ENCODE measurements at places on chromosomes 6 and 20.

DNA sequence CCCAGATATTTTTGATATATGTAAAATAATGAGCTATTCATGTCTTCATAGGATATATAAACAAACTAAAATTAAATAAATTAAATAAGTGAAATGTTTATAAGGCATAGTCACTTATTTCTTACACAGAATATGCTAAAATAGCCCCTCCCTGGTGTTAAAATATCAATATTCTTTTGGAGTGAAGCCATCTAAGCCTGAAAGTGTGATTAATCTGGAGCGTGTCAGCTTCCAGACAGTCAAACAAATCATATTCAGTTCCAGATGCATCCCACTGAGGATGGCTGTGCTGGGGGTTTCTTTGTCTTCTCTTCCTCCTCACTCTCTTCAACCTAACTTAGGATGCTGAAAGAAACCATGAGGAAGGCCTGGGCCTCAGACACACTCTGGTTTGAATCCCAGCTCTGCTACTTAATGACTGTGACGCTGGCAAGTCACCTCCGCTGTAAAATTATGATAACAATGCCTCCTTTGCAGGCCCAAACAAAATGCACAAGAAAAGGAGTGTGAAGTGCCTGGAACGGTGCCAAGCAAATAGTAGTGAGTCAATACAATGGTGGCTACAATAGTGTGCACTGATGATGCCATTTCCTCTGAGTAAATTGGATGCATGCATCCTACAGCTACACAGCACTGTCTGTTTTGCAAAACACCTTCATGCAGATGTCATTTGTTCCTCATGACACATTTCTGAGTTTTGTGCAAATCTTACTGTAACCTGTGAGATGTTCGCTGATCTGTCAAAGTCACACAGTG, 161.4 kb downstream of the FOXC1 start:
- no peak overlapping the region for H3K4me3 ChIP-seq
- no peak overlapping the region for H3K27ac ChIP-seq
- H3K27me3 ChIP-seq = no peaks in the 10 kb centered on the region
- no peaks in the 10 kb centered on the region for H3K36me3 ChIP-seq
- DNase-seq = no peak
- peaks cover 12% of the 10 kb centered on the region for H3K4me1 ChIP-seq

DNA sequence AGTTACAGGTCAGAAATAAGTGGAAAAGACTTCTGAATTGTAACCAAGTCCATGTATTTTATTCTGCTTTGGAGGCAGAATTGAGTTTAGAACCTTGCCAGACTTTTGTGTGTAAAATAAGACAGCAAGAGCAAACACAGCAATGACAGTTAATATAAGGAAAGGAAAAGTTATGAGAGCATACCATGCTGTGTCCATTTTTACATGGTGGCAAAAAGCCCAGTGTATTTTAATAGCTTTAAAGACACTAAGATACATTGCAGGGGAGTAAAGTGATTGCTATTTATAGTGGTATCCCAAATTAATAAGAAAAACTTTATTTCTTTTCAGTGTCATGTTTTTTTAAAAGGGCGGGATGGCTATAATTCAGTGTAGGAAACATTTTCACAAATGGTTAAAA, 45.2 kb downstream of the CDC5L start:
- H3K4me1 ChIP-seq = no peaks in the 10 kb centered on the region
- no peak overlapping the region for H3K4me3 ChIP-seq
- DNase-seq = no peak
- H3K36me3 ChIP-seq = no peaks in the 10 kb centered on the region
- H3K27me3 ChIP-seq = no peaks in the 10 kb centered on the region

GRCh38 chr6:42193491-42193894, 1.3 kb downstream of the GUCA1B start:
- H3K27me3 ChIP-seq = peaks cover 3% of the 10 kb centered on the region
- H3K4me3 ChIP-seq = no peak overlapping the region
- H3K4me1 ChIP-seq = no peaks in the 10 kb centered on the region
- H3K27ac ChIP-seq = no peak overlapping the region
- no peak for DNase-seq

GRCh38 chr6:6524951-6525350, 63.6 kb upstream of the LY86 start:
- H3K27ac ChIP-seq = no peak overlapping the region
- peaks cover 3% of the 10 kb centered on the region for H3K27me3 ChIP-seq
- H3K4me1 ChIP-seq = peaks cover 3% of the 10 kb centered on the region
- peaks cover 2% of the 10 kb centered on the region for H3K36me3 ChIP-seq

- H3K4me3 ChIP-seq = no peak overlapping the region
- H3K27me3 ChIP-seq = peaks cover 1% of the 10 kb centered on the region
- H3K36me3 ChIP-seq = peaks cover 11% of the 10 kb centered on the region
- H3K27ac ChIP-seq = no peak overlapping the region
Measured at GRCh38 chr6:155036907-155037306, 41.8 kb downstream of the TIAM2 start.

- H3K4me3 ChIP-seq = no peak overlapping the region
- peaks cover 5% of the 10 kb centered on the region for H3K4me1 ChIP-seq
- no peaks in the 10 kb centered on the region for H3K27me3 ChIP-seq
- no peaks in the 10 kb centered on the region for H3K36me3 ChIP-seq
- DNase-seq = no peak
- H3K27ac ChIP-seq = no peak overlapping the region
Measured at GRCh38 chr6:37903351-37904340, 84.1 kb downstream of the ZFAND3 start.

- H3K36me3 ChIP-seq = no peaks in the 10 kb centered on the region
- no peaks in the 10 kb centered on the region for H3K27me3 ChIP-seq
- H3K4me3 ChIP-seq = no peak overlapping the region
Measured at GRCh38 chr6:8342241-8342819, 93.0 kb downstream of the SLC35B3 start.

- H3K27ac ChIP-seq = no peak overlapping the region
- no peak for DNase-seq
- H3K4me1 ChIP-seq = no peaks in the 10 kb centered on the region
- H3K4me3 ChIP-seq = no peak overlapping the region
- H3K36me3 ChIP-seq = no peaks in the 10 kb centered on the region
Measured at GRCh38 chr6:17007749-17008148, 94.1 kb upstream of the STMND1 start.

DNA sequence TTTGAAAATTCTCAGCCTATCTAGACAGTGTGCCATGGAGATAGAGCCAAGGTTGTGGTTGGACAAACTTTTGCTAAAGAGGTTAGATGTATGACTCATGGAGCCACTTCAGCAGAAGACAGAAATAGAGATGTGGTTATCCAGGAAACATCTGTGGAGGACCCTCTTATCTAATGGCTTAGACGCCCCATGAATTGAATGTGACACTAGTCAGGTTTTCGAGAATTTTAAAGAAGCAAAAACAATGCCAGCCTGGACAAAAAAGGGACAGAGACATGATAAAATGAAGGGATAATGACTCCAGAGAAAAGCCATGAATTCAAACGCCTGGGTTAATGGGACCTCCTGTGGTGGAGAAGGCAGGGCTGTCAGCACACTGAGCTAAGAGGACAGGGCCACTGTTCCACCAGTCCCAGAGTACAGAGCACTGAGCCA, 280.5 kb downstream of the CLVS2 start:
- no peak overlapping the region for H3K4me3 ChIP-seq
- H3K27ac ChIP-seq = no peak overlapping the region
- DNase-seq = no peak
- H3K4me1 ChIP-seq = no peaks in the 10 kb centered on the region
- no peaks in the 10 kb centered on the region for H3K27me3 ChIP-seq
- H3K36me3 ChIP-seq = no peaks in the 10 kb centered on the region

- DNase-seq = no peak
- no peak overlapping the region for H3K27ac ChIP-seq
- H3K27me3 ChIP-seq = peaks cover 4% of the 10 kb centered on the region
- H3K36me3 ChIP-seq = peaks cover 4% of the 10 kb centered on the region
- H3K4me3 ChIP-seq = no peak overlapping the region
Measured at GRCh38 chr20:46139908-46140482, 21.9 kb downstream of the CD40 start.

GRCh38 chr6:44270526-44271405, 516 bp downstream of the TMEM151B start:
- peak overlapping the region; percentile 79 for H3K4me3 ChIP-seq
- H3K27me3 ChIP-seq = peaks cover 18% of the 10 kb centered on the region
- peaks cover 11% of the 10 kb centered on the region for H3K4me1 ChIP-seq
- H3K27ac ChIP-seq = no peak overlapping the region

All from endothelial cell (in vitro differentiated cells).